ENCODE measurements at places on chromosomes 13 and 19.

- peak; percentile 15 for DNase-seq
Observed at GRCh38 chr13:44768239-44768638, 192.1 kb upstream of the TSC22D1 start.

GRCh38 chr13:46137627-46138317 is 32.9 kb upstream of the CPB2 start:
- no peak for DNase-seq

GRCh38 chr13:43294412-43294811 is 271.0 kb downstream of the DNAJC15 start:
- DNase-seq, result no peak

- DNase-seq, result no peak
Observed at GRCh38 chr13:26923824-26924605, 163.4 kb upstream of the GPR12 start.

DNA sequence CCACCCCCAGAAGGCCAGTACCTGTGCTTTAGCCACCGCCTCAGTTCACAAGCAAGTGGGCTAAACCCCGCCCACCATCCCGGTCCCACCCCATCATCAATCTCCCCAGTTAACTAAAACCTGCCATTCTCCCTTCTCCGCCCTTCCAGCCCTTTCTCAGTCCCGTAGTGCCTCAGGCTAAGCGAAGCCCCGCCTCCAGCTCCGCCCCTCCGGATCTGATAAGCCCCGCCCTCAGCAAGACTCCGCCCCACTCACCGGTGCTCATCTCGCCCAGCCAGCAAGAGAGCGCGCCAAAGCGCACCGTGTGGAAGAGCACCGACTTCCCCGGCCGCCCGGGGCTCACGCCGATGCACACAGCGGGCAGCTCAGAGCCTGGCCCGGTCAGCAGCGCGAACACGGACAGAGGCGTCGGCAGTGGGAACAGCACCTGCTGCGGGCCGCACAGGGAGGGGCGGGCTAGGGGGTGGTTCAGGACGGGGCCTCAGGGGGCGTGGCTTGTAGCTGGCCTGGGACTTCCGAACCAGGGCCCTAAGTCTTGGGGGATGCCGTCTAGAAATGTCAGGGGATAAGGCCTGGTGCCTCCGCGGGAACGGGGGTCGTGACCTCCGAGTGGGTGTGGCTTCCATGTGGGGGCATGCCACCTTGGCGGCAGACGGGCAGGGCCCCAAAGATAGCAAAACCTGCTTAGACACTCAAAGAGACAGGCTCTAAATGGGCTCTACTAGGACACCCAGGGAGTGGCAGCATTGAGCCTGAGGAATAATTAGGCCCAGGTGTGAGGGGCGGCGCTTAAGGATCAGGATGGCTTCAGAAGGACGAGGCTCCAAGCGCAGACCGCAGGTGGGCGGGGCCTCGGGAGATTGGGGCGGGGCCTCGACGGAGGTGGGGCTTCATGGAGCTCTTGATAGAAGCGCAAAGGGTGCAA is 21.4 kb downstream of the MAP4K1 start:
- DNase-seq, result peak; percentile 16

- no peak for DNase-seq
Observed at GRCh38 chr13:112679932-112680677, 9.7 kb upstream of the ATP11A start.

- DNase-seq, result no peak
Observed at GRCh38 chr13:29964181-29964845, 113.9 kb upstream of the UBL3 start.

DNA sequence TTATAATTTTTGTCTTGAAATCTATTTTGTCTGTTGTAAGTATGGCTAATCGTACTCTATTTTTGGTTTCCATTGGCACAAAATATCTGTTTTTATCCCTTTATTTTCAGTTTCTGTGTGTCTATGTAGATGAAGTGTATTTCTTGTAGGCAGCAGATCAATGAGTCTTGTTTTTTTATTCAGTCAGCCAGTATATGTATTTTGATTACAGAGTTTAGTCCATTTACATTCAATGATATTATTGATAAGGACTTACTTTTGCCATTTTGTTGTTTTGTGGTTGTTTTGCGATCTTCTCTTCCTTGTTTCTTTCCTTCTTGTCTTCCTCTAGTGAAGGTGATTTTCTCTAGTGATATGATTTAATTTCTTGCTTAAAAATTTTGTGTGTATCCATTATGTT is 336.3 kb upstream of the SPRY2 start:
- no peak for DNase-seq

GRCh38 chr19:41755328-41755913 is at the start of gene CEACAM6:
Gene CEACAM6, plus strand, starts transcription at chr19:41755530. Its CDS starts 109 bp downstream, at chr19:41755639.
- no peak for DNase-seq

DNA sequence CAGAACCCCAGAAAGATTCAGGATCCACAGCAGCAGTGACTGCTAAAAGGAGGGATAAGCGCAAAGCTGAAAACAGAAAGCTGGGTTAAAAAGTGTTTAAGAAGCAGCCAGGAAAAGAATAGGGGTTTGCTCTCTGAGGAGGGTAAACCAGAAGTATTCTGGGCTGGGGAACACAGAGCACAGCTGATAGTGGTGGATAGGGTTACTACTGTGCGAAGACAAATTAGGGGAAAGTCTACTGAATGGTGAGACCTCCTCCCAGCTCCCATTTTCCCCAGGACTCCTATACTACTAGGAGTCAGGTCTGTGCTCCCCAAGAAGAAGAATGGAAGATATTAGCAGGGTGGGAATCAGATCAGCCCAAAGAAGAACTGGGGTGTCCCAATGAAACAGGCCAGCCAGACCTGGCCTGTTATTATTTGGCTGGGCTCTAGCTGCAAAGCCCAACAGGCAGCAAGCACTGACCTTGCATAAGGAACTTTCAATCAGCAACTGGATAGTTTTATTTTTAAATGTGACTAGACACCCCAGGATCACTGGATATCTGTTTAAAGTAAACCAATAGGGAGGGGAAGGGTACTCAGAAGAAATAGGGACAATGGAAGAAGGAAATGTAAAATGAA is 43.5 kb upstream of the SERTM1 start:
- no peak for DNase-seq

- DNase-seq, result no peak
Observed at GRCh38 chr13:63607153-63607552, 2191.5 kb upstream of the PCDH20 start.

DNA sequence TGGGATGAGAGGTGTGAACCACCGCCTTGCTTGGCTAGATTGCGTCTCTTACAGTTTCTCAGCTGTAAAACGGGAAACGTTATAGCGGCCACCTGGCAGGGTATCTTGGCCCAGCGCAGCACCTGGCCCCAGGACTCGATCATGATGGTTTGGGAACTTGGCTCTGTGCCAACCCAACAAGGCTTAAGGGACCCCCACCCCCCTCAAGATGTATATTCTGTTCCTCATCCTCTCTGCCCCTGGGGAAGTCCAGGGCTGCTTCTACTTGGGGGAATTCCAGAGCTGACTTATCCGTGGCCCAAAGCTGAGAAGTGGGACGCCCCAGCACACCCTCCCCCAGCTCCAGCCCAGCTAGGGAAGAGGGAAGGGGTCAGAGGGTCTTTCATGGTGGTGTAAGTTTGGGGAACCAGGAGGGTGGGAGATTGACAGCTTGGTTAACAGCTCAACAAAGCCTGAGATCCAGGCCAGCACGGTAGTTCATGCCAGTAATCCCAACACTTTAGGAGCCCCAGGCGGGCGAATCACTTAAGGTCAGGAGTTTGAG is 695 bp downstream of the ICAM1 start:
- DNase-seq, result no peak

GRCh38 chr13:48069573-48069972 is 25.3 kb downstream of the MED4 start:
- DNase-seq, result no peak

- no peak for DNase-seq
Observed at GRCh38 chr19:48203222-48203793, 32.8 kb downstream of the ZSWIM9 start.

GRCh38 chr13:30870049-30870884 is 35.8 kb upstream of the MEDAG start:
- no peak for DNase-seq

DNA sequence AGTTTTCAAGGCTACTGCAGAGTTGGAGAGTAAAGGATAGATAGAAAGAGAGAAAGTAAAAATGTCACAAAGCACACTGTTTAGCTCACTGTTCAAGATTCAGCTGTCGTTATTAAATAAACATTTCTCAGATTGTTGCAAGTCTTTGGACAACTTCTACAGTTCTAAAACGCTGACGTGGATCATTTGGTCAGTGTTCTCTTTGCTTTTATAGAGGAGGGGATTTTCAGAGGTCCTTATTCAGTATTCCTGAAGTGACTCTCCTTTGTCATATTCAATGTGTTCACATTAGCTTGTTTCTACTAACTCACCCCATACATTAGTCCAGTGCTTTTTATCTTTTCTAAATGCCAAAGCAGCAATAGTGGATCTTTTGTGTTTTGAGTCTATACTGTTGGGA is 154.7 kb upstream of the ARGLU1 start:
- DNase-seq, result no peak

DNA sequence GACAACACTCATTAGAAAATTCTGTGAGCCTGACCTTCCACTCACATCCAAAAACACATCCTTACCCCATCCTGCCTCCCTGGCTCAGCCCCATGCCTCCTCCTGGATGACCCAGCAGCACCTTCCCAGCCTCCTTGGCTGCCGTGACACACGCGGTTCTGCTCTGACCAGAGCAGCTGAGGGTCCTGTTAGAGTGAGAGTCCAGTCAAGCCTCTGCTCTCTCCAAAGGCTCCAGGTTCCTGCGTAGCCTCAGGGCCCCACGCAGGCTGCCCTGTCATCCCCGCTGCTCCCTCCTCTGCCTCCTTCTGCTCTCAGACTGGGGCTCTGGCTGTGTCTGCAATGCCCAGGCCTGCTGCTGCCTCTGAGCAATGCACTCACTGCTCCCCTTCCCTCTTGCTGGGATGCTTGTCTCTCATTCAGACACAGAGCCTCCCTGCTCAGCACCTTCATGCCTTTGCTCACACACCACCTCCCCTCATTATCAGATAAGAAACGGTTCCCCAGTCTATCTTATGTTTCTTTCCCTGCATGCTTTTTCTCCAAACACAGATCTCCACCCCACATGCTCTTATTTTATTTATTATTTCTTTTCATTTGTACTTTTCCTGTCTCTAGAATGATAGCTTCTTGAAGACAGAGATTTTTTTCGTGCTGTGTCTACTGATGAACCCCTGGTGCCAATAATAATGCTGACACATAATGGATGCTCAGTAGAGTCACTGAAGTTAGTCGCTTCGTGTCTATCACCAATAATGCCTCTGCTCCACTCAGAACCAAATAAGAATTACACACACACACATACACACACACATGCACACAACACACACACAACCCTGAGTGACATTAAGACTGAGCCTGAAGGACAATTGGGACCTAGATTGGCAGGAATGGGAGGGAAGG is 10.2 kb upstream of the SIGLEC6 start:
- DNase-seq, result no peak

DNA sequence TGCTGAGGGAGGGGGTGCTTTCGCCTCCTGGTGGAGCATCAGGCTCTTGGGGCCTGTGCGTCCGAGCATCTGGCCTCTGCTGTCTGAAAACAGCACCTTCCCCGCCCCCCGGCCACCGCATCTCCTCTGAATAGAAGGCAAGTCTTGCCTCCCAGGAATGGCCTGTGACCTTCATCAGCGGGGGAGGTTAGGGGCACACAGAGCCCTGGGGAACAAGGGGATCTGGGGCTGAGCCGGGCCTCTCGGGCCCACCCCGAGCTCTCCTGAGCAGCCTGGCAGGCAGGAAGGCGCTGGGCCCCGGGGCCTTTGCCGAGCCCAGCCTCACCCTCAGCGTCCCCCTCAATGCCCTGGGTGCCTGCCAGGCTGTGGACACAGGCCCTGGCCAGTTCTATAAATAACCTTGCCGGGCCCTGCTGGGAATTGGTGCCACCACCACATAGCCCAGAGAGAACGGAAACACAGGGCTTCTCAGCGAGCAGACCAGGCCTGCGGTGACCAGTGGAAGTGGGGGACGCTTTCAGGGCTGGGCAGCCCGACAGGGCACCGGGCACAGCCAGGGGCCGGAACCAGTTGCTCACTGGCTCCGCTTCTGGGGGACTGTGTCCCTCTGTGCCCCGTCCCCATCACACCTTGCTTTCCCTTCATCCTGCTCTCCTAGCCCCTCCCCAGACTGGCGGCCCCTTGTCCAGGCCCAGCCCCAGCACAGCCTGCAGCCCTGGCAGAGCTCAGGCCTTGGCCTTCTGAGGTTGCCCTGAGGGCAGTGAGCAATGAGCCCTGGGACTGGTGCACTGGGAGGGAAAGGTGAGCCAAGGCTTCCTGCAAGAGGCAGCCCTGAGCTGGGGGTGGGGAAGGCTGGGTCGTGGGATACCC is 9.5 kb downstream of the STK11 start:
- no peak for DNase-seq

DNA sequence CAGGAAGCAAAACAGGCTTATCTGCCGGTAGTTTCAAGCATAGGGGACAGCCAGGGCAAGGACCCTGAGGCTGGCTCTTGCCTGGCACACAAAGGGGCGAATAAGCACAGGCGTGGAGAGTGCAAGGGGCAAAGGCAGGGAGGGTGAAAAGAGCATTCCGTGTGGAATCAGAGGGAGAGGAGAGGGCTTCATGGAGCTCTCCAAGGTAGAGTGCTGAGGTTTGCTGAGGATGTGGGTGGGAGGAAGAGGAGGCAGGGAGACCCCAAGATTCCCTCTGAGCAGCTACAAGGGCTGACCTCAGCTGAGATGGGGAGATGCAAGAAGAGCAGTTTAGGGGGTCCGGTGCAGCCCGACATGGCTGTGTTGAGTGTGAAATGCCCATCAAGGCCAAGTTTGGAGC is 36.5 kb upstream of the ZNRF4 start:
- no peak for DNase-seq

DNA sequence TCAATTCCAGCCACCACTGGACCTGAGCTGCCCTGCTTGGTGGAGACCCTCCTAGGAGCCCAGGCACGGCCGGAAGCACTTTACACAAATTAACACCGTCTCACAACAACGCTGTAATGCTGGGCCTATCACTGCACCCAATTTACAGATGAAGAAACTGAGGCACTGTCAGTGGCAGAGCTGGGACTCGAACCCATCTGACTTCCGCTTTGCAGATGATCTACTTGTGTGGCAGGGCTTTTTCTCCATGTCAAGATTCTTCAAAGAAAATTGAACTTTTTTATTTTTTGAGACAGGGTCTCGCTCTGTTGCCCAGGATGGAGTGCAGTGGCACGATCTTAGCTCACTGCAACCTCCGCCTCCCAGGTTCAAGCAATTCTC is 33.8 kb downstream of the ZFR2 start:
- no peak for DNase-seq

DNA sequence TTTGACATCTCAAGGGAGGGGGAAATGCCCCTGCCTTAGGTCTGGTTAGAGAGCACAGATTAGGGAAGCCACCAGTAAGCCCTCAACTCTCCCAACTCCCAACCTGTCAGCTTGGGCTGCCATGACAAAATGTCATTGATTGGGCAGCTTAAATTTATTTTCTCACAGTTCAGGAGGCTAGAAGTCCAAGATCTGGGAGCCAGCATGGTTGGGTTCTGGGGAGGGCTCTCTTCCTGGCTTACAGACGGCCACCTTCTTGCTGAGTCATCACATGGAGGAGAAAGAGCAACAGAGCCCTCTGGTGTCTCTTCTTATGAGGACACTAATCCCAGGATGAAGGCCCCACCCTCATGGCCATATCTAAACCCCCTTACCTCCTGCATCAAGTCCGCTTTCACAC is 24.2 kb downstream of the C19orf12 start:
- DNase-seq, result peak; percentile 34

- peak; percentile 79 for DNase-seq
Observed at GRCh38 chr19:7197119-7197759, 97.0 kb downstream of the INSR start.

Measured in activated T-helper 9 cell treated with anti-CD3 and anti-CD28 coated beads, Interleukin-2, amount 50 U/mL, for 16 hours (primary cell).